ENCODE measurements at places on chromosomes 7 and 10. TPM values are rescaled to one million over a fixed set of nuclear protein-coding genes. Genes with fewer than 3 reads are reported as not detected.

Gene HOXA10
- not detected for polyA plus RNA-seq

Gene SLC26A5
- not detected for polyA plus RNA-seq

Gene KNDC1
- 0.04 TPM for polyA plus RNA-seq

Gene WASL
- 11.2 TPM for polyA plus RNA-seq

Gene ABI1
- polyA plus RNA-seq, result 25.6 TPM

Gene NOS3
- polyA plus RNA-seq, result 20.5 TPM

Gene HOXA3
- polyA plus RNA-seq, result 0.07 TPM

Gene CPA4
- polyA plus RNA-seq, result 0.06 TPM

Gene POU6F2
- polyA plus RNA-seq, result 0.04 TPM

Gene EPHA1
- polyA plus RNA-seq, result 0.04 TPM

Gene UPK3BL2
- 5.8 TPM for polyA plus RNA-seq

Gene RAMP3
- polyA plus RNA-seq, result 47.5 TPM

Gene LEP
- polyA plus RNA-seq, result 0.12 TPM

Gene GPR26
- polyA plus RNA-seq, result not detected

Gene PTN
- polyA plus RNA-seq, result 3.6 TPM

DNA sequence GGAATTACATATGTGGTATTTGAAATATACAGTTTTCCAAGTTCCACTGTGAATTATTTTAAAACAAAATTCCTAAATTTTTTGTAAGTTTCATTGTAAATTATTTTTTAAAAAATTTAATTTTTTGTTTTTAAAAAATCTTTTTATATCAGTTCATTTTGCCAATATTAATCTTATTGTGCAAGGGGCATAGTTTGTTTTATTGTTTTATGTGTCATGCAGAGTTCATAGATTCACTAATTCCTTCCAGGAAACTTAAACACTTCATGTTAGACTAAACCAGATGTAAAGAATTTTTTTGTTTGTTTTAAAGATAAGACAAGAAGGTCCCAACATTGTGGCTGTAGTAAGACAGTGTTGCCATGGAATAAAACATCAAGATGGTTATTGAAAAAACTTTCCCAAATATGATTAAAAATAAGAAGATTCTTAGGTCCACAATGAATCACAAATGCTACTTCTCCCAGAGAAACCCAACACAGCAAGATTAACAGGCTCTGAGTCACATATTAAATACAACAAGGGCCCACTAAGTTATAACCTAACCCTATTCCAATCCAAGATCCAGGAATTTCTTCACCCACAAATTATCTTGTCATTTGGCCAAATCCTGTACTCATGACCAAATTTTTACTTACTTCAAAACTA is 464.7 kb upstream of the IGFBP3 start:
- DNase-seq, result no peak

- no peak for DNase-seq
These were observed 80.3 kb downstream of the STRA8 start for GRCh38 chr7:135313971-135314370.

- DNase-seq, result no peak
These were observed 88.4 kb upstream of the ZMIZ1 start for GRCh38 chr10:78980354-78980753.

DNA sequence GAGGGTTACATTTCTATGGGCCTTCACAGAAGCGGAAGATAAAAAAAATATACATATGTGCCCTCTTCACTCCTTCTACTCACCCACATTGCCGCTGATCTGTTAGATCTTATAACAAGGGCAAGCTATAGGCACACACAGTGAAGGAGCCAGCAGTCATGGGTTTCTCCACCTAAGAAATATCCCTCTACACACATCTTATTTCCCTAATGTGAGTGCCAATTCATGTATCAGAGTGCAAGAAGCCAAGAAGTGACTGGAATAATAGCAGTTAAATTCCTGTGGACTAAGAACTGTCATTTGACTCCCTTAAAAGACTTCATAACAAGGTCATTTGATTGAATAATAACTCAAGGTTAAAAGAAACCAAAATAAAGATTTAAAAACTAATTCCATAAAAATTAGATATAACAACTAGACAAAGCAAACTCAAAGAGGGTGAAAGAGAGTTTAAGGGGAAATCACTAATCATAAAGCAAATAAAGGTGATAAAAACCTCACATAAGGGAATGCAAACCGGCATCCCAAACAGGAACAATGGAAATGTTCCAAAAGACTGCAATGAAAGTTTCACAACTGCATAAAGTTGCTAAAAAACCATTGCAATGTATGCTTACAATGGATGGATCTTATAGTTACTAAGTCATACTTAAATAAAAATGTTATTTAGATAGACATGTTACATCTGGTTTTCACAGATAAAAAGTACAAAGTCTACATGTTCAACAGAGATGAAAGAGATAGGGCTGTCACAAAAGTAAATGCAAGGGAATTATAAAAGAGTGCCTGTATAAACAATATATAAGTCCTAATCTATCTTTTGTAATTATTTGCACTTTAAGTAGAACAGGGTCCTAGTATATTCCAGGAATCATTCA is 42.8 kb downstream of the ARHGAP21 start:
- DNase-seq, result no peak

DNA sequence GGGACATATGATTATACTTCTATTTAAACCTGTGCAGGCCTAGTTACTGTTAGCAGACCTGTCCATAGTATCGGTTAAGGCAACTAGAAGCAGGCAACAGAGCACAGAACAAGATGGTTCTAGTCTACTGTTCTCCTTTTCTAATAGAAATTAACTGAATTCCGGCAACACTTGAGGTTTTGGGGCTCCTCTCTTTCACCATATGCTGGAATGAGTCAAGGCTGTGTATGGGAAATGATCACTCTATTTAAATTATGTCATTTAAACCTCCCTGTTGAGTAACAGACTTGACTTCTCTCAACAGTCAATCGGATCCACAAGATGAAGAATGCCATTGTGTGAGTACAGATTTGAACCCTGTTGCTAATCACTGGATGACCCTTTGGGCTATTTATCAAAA is 6.2 kb upstream of the OTUD1 start:
- no peak for DNase-seq

DNA sequence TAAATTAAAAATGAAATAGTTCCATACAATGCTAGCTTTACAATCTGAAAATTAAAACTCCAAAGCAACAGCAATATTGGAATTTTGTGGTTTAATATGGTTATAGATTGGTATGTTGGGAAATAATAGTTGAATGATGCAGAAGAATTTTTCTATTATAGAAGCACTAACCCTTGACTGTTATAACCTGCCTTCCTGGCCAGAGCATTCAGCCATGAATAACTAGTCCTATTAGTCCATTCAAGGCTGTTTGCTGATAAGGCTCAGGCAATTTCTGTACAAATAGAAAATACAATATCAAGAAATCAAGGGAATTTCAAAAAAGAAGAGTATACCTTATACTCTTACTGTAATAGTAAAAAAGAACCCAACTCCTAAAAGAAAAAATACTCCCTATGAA is 101.6 kb upstream of the SP4 start:
- no peak for DNase-seq

GRCh38 chr10:48856855-48857254 is 82.8 kb downstream of the LRRC18 start:
- no peak for DNase-seq

GRCh38 chr7:92790992-92791391 is 45.4 kb downstream of the CDK6 start:
- DNase-seq, result no peak

DNA sequence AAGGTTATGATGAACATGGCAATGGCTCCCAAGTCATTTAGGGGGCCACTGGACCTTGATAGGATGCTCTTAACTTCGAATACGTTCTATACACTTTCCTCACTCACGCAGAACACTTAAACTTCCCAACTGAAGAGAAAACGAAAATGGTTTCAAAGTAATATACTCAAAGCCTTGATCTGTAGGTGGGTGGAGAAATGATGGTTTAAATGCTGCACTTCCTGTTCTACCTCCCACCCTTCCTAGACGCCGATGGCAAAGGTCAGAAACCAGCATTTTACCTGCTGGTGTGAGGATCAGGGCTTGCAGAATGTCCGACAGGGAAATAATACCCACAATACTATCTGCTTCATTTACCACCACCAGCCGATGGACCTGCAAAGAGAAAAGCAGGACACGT is 40.5 kb upstream of the RHEB start:
- DNase-seq, result no peak

DNA sequence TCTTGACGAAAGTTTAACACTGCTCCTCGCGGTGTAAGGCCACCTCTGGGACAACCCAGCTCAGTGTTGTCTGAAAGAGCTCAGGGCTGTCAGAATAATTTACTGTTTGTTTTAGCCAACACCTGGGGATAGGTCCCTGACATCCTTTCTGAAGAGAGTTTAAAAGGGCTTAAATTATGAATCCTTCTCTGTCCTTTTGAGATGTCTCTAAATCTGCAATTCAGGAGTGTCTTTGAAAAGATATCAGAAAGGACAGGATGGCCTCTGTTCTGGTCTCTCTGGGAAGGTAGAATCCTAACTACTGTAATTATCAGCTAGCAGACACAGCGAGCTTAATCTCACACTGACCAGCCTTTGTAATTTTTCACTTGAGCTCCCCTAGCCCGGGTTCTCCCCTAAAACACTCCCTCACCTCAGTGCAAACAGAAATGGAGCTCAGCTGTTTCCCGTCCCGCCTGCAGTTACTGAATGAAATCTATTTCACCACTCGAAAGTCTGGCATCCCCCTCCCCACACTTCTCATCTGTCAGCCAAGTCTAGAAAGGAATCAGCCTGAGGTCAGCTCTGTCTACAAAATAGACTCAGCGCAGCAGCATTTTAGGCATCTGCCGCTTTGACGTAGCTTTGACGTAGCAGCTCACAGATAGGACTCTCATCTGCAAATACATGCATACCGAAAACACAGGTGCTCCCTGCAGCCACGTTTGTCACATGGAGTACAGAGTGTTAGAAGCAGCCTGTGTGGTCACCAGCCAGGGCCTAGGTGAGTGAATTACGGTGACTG is 4.8 kb downstream of the DYNC2I1 start:
- DNase-seq, result no peak

- DNase-seq, result no peak
These were observed 19.4 kb downstream of the ZMIZ1 start for GRCh38 chr10:79088176-79088575.

DNA sequence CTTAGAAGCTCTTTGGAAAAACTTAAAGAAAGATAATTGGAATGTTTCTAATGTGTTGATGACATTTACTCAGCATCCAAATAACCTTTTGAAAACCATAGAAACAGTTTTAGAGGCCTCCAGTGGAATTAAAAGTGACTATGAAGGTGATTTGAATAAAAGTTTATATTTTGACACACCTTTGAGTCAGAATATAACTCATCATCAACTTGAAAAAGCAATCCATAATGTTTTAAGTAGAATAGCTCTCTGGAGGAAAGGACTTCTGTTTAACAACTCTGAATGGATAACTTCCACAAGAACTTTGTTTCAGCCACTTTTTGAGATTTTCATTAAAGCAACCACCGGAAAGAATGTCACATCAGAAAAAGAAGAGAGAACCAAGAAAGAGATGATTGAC is 108.2 kb downstream of the ABCA13 start:
- no peak for DNase-seq

- no peak for DNase-seq
These were observed 39.4 kb downstream of the BTBD16 start for GRCh38 chr10:122310311-122311050.

GRCh38 chr10:43843321-43844101 is 194.8 kb upstream of the ZNF32 start:
- no peak for DNase-seq

DNA sequence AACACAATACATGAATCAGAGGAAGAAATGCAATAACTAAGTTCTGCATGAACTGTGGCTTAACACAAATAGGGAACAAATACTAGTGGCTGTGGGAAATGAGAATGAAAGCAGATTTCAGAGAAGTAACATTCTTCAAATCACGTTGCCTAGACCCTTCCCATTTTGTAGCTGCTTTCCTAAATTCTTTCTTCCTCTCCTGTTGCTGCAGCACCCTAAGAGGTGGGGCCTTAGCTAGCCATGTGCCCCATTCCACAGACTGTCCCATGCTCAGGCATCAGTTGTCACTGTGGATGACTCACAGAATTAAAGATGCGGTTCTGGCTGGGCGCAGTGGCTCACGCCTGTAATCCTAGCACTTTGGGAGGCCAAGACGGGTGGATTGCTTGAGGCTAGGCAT is 704.7 kb upstream of the C7orf33 start:
- no peak for DNase-seq

GRCh38 chr7:91892099-91892705 is 11.7 kb upstream of the MTERF1 start:
- DNase-seq, result no peak
